ENCODE measurements at places on chromosomes 5 and 9.

- no peak for DNase-seq
Measured at GRCh38 chr9:138112090-138112748, 234.6 kb downstream of the CACNA1B start.

GRCh38 chr5:68216245-68217046, 890 bp downstream of the PIK3R1 start:
- peak; percentile 62 for DNase-seq

DNA sequence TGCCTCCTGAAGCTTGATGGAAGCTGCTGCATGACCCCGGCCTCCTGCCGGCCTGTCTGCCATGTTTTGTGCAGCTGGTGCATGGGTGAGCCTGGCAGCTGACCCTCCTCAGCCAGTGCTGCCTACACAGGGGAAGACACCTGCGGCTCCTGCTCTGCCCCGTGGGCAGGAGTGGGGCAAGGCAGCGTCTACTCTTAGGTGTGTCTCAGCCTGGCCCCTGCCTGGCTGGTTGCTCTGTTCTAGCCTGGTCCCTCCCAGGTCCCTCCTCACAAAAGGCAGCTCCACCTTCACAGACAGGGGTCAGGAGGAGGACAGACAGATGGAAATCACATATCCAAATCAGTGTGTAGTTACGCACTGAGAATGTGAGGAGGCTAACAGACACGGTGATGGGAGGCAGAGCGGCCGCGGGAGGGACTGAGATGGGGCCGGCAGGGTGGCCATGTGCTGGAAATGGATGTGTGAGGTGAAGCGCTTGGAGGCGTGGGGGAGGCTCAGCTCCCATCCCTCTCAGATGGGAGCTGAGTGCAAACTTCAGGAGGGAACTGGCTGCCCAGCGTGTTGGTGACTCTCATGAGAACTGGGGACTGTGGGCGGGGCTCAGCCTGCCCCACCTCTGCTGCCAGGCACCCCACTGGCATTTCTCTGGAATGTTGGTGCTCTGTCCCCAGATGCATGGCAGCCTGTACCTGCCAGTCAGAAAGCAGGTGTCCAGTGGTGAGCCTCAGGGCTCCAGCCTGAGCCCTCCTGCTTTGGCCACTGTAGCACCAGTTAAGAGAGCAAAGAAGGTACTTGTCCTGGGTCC, 43.4 kb downstream of the PPARGC1B start:
- DNase-seq: no peak

- no peak for DNase-seq
Measured at GRCh38 chr5:148968311-148968710, 94.6 kb downstream of the SH3TC2 start.

GRCh38 chr5:96984506-96985192, 48.8 kb downstream of the LNPEP start:
- no peak for DNase-seq

GRCh38 chr5:143114481-143114880, 289.0 kb downstream of the NR3C1 start:
- DNase-seq: no peak

DNA sequence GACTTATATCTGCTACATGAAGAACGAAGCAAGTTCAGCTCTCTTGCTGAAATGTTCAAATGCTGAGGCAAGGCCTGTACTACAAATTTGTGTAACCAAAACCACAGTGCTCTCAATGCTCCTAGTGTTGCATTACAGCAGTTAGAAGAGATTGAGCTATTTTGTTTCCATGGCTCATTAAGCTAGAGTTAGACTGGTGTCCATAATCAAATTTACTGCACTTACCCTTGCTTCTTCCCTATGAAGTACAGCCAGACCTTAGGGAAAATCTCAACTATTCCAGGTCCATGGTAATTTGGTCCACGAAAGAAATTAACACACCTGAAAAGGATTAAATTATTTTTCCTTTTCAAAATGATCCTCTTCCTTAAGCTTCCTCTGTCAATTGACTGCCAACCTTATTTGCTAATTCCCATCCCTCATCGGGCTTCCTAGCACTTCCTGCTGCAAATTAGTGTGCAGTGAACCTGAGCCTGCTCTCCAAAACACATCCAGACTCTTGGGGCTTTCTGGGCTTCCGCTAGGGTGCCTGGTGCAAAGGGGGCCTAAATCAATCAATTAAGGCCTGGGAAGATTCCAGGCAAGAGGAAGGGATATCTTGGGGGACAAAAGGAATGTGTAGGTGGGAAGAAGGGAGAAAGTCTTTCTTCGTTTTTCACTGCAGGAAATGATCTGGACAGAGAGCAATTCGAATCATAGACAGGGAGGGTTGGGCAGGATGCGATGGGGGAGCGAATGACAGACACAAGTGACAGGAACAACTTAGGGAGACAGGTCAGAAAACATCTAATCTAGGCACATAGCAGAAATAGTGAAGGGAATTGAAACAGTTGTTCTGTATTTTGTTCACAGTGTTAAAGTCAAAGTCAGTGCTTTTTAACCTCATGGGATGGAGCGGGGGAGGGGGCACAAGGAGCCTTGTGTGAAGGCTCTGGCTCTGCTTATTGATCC, 542.4 kb downstream of the RAB3C start:
- no peak for DNase-seq

DNA sequence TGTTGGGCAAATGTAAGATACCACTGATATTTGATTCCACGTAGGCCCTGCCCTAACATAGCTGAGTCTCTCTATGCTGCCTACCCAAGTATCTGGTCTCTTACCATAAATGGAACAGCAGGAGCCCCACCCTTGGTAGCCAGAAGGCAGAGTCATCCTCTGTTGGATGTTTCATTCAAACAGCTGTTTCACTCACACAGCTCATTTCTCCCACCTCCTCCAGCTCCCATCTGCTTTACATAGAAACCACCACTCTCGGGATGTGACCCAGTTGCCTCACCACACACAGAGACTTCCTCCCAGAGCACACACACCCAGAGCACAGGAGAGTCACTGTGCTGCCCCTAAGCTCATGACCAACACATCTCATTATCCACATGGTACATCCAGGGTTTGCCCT, 165.3 kb downstream of the TMEM167A start:
- DNase-seq: peak; percentile 6

Measured in NCI-H1694 treated with DMSO at 0.1 percent for 48 hours (cell line).